ENCODE measurements at places on chromosomes 7 and 10. TPM values are rescaled to one million over a fixed set of nuclear protein-coding genes. Genes with fewer than 3 reads are reported as not detected.

Gene TEX36
- total RNA-seq: not detected

Gene NRG3
- total RNA-seq: not detected

DNA sequence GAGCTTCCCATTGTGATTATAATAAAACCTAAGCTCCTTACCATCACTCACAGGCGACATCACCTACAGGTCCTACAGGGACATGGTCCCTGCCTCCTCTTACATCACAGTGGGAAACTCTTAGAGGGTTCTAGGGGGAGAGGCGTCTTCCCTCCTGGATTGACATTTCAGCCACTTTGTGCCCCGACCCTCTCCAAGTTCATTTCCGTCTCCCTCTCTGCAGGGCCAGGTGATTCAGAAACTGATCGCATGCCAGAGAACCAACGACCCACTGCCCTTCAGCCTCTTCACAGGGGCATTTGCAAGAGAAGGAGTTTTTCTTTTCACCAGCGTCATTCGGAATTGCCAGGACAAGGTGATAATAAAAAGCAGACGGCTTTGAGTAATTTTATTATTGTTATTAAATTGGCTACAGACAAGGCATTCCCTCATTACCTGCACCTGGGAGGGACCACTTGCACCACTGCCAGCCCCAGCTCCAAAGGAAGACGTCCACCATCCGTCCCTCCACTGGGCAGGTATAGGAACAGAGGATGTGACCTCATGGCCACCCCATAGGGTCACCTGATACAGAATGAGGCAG is 85.8 kb upstream of the CUX1 start:
- no peak overlapping the region for H3K4me3 ChIP-seq
- H3K36me3 ChIP-seq: no peaks in the 10 kb centered on the region
- no peak overlapping the region for H3K27ac ChIP-seq
- no peak for DNase-seq
- H3K4me1 ChIP-seq: peaks cover 6% of the 10 kb centered on the region

DNA sequence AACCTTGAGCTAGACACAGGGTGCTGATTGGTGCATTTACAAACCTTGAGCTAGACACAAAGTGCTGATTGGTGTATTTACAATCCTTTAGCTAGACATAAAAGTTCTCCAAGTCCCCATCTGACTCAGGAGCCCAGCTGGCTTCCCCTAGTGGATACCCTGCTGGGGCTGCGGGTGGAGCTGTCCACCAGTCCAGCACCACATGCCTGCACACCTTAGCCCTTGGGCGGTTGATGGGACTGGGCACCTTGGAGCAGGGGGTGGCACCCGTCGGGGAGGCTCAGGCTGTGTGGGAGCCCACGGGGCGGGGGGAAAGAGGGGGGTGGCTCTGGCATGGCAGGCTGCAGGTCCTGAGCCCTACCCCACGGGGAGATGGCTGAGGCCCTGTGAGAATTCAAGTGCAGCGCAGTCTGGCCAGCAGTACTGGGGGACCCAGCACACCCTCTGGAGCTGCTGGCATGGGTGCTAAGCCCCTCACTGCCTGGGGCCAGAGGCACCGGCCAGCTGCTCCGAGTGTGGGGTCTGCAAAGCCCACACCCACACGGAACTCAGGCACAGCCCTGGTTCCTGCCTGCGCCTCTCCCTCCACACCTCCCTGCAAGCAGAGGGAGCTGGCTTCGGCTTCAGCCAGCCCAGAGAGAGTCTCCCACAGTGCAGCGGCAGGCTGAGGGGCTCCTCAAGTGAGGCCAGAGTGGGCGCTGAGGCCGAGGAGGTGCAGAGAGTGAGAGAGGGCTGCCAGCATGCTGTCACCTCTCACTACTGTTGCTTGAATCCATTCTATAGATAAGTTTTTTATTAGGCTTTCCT is 369.8 kb upstream of the SMIM30 start:
- H3K4me1 ChIP-seq: no peaks in the 10 kb centered on the region
- H3K27ac ChIP-seq: no peak overlapping the region
- H3K36me3 ChIP-seq: no peaks in the 10 kb centered on the region
- DNase-seq: no peak

- H3K4me3 ChIP-seq: no peak overlapping the region
- peaks cover 8% of the 10 kb centered on the region for H3K4me1 ChIP-seq
- no peaks in the 10 kb centered on the region for H3K36me3 ChIP-seq
- no peaks in the 10 kb centered on the region for H3K27me3 ChIP-seq
- no peak for DNase-seq
Measured at GRCh38 chr7:19139706-19140327, 5.4 kb downstream of the FERD3L start.

GRCh38 chr7:98250789-98251188 is 1.2 kb downstream of the TECPR1 start:
- H3K4me1 ChIP-seq: peaks cover 21% of the 10 kb centered on the region
- H3K27me3 ChIP-seq: no peaks in the 10 kb centered on the region
- peak overlapping the region; percentile 97 for H3K4me3 ChIP-seq
- H3K27ac ChIP-seq: peak overlapping the region; percentile 29
- DNase-seq: no peak
- H3K36me3 ChIP-seq: peaks cover 5% of the 10 kb centered on the region

Gene PIK3AP1
- not detected for total RNA-seq

Gene AKR1C4
- not detected for total RNA-seq

Data from HFFc6 (cell line).